Amniotic epithelial cell (primary cell): ENCODE measurements at places on chromosomes 12 and 14.
A peak's percentile ranks its signal among the peaks of the same experiment; 100 is the strongest.

- DNase-seq: no peak
Observed at GRCh38 chr12:100329800-100330199, 27.1 kb upstream of the SLC17A8 start.

- peak; percentile 45 for DNase-seq
Observed at GRCh38 chr12:29082522-29082921, 66.6 kb upstream of the FAR2 start.

GRCh38 chr12:953776-954175, 4.3 kb upstream of the RAD52 start:
- peak; percentile 40 for DNase-seq

DNA sequence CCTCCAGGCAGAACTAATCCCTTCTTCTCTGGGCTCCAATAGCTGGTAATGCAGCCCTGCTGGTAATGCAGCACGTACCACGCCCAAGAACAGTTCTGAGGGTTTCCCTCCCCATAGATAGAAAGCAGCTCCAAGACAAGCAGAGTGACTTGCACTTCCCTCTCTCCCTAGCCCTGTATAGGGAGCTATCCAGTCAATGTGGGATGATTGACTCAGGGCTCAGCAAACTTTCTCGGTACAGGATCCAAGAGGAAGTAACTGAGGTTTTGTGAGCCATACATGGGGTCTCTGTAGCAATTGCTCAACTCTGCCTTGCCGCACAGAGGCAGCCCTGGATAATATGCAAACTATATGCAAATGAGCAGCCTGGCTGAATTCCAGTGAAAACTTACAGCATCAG, 15.5 kb upstream of the FKBP4 start:
- no peak for DNase-seq

DNA sequence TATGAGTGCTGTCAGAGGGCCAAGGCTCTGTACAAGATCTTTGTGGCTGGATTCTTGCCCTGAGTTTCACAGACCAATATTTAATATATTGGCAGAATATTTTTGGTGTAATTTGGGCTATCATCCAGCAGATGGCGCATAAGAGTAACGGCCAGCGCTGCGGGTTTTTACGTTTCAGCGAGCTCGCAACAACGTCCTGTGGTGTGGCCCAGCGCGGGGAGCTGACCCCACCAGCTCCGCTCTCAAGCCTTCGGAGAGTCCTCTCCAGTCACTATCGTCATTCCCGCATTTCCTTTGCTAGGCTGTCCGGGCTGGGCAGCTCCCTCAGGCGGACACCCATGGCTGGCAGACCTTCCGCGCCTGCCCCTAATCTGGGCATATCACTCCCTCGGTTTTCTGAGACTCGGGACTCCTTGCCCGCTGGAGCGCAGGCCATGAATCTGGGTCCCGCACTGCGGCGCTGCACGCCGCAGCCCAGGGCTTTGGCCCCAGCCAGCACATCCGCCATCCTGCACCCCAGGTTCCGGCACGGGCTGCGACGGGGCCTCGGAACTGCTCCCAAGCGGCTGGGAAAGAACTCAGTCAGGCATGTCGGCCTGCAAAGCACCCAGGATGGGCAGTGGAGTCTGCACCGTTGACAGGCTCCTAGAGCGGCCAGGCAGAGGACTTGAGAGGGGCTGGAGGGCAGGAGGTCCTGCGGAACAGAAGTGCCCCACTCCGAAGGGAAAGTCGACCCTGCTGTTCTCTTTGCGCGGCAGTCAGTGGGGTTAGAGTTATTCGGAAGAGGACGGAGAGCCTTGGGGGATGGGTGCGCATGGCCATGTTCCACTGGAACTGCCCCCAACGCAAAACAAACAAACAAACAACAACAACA, 18.4 kb downstream of the OLR1 start:
- peak; percentile 56 for DNase-seq

DNA sequence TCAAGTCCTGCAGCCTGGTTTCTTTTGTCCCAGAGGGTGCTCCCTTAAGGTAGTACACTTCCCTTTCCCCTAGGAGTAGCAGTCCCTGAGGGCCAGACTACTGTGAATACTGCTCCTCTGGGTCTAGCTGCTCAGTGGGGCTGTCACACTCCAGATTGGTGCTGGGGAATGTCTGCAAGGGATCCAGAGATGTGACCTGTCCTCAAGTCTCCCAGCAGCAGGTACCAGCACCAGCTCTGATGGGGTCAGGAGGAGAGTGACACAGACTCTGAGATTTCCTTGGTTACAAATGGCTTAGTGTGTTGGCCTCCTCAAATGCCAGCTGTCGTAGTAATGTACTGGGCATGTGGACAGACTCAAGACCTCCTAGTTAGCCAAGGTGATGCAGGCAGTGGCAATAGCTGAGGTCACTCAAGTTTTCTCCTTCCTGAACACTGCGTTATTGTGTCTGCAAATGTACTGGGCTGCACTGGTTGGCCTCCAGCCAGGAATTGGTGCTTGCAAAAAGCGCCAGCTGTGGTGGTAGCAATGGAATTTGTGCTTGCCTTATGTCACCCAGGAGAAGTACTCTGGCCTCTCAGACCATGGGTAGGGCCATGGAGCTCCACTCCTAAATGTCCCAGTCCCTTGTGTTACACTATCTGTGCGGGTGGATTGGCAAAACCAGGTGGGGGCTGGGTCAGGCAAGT, 36.4 kb upstream of the AEBP2 start:
- peak; percentile 50 for DNase-seq

GRCh38 chr14:75648066-75648838, 12.4 kb downstream of the ERG28 start:
- DNase-seq: peak; percentile 97

DNA sequence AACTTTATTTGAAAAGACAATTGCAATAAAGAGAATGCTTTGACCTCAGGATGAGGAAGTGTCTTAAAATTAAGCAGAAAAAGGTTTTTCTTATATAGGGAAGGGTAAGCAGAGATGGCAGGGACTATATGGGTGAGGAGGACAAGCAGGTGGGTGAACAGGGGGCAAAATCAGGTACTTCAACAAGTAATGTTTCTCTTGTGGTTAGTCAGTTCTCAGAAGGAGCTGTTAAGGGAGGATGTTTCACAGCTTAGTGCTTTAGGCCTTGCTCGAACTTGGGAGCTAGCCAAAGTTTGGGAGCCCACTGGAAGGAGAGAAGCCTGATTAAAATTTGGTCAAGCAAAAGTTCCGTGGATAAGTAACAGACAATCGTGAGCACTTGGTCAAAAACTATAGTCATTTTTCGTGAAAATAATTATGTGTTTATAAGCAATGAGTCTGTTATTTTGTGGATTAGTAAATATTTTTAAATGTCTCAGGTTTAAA, 364.2 kb upstream of the TMPO start:
- no peak for DNase-seq

- DNase-seq: no peak
Observed at GRCh38 chr12:57640175-57641042, 7.4 kb upstream of the B4GALNT1 start.

DNA sequence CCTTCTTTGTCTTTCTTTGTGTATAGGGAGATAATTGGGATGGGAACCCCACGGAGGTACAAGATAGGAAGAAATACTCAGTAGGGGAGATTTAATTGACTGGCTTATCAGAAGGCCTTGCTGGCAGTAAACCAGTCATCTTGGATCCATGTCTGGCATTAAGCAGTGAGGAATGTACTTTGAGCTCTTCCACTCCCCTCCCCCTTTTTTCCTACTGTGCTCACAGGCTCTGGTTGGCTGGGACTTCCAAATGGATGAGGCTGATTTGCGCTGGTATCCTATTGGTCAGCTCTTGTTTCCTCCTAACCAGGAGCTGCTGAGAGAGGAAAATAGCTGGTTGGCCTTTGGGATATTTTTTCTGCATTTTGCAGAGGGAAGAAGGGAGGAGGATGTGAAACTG, 24.7 kb downstream of the NGDN start:
- peak; percentile 95 for DNase-seq

GRCh38 chr14:84361476-84361875, 1168.5 kb upstream of the FLRT2 start:
- DNase-seq: no peak
